ENCODE measurements at places on chromosomes 16 and 17.

GRCh38 chr17:79537061-79537460, 73.8 kb downstream of the RBFOX3 start:
- no peak for DNase-seq

- DNase-seq: no peak
Observed at GRCh38 chr17:34219405-34219804, 35.7 kb upstream of the CCL2 start.

GRCh38 chr16:67283039-67283825, 3.9 kb downstream of the PLEKHG4 start:
- DNase-seq: no peak

GRCh38 chr17:869567-870525, 87.7 kb downstream of the MRM3 start:
- DNase-seq: no peak

DNA sequence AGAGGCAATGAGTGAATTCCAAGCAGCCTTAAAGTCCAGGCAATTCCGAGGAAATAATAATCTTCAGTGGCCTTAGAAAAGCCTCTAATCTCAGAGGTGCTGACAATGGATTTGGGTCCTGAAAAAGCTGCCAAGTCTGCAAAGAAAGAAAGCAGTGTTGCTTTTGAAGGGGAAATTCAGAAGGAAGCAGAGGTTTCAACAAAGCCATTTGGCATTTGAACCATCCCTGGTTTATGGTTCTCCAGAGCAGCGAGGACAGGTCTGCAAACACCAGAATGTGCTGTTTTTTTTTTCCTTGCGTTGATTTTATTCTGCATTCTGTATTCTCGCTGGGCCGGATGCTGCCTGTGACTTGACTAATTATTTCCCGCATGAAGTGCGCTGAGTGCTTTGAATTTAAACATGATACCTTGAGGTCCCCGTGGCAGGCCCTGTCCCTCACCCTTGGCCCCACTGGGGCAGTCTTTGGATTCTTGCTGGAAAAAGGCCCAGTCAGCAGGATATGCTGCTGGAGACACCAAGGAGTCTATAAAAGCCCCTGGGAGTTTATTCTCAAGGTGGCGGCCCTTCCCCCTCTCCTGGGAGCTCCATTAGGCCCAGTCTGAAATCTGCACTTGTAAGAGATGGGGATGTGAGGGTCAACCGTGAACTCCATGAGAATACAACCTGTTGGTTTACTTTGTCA, 338.3 kb downstream of the HAPSTR1 start:
- no peak for DNase-seq

GRCh38 chr17:80129006-80129565, 17.8 kb downstream of the EIF4A3 start:
- DNase-seq: no peak

DNA sequence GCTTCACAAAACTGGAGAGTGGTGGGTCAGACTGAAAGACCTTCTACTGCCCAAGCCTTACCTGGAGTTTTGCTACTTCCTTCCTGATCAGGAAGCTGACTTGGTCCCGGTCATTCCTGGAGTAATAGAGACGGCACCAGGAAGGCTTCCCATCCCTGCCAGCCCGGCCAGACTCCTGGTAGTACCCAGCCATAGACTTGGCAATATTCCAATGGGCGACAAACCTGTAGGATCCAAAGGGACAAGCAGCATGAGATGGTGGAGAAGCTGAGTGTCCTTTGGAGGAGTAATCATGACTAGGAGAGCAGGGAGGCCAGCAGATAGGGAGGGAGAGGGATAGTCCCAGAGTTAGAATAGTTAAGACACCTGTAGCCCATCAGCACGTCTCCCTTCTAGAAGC, 8.7 kb downstream of the RECQL5 start:
- DNase-seq: no peak

- no peak for DNase-seq
Observed at GRCh38 chr16:28623172-28623711, 13.4 kb upstream of the SULT1A1 start.

DNA sequence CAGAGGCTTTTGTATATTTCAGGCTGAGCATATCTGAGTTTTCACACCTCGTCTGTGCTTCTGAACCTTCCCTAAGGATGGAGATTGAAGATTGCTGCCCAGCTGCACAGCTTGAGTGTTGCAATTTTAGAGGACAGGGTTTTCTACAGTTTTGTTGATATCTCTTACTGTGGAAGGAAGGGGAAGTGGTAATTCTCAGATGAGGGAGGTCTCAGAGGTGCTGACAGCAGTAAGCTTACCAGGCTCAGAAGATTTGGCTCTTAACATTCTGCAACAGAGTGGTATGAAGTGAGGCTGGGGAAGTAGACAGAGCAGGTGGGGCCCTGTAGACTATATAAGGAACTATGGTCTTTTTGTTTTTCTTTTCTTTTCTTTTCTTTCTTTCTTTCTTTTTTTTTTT, 45.8 kb upstream of the ARHGAP17 start:
- no peak for DNase-seq

DNA sequence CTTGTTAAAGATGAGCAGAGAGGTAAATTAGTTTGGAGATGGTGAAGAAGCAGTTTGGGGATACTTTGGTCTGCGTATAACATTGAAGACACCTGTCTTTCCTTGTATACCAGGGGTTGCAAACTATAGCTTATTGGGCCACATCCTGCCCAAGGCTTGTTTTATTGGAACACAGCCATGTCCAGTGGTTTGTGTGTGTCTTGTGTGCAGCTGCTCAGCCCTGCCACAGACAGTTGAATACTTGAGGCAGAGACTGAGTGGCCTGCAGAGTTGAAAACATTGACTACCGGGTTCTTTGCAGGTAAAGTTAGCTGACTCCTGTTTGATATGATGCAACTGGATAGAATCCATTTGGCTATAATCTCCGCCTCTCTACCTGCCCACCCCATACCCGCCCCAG, 224.4 kb downstream of the PRKCA start:
- no peak for DNase-seq

DNA sequence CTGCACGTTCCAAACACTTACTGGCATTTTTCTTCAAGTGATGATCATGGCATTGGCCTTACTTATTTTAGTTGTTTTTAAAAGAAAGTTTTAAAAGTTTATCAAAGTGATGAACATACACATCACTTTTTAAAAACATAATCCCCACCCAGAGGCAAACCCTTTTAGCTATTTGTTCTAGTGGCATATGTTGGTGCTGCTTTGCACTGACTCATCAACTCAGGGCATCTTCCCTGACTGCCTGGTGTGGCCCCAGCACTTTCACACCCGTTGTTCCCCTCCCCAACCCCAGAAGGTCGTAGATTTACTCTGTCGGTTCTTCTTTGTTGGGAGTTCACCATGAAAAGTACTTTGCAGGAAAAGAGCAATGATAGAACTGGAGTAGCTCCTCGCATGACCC, 161.3 kb downstream of the RPTOR start:
- no peak for DNase-seq

- DNase-seq: no peak
Observed at GRCh38 chr17:79997011-79997660, 38.5 kb downstream of the TBC1D16 start.

DNA sequence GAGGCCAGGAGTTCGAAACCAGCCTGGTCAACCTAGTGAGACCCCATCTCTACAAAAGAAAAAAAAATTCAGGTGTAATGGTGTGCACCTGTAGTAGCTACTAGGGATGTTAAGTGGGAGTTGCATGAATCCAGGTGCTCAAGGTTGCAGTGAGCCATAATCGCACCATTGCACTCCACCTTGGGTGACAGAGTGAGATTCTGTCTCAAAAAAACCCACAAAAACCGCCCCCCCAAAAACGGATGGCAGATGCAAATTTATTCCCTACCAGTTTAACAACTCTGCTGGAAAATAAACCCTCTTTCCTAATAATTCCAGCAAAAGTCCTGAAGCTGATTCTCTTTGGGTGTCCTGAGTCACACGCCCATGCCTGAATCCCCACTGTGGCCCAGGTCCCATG, 140.3 kb downstream of the PRKCB start:
- DNase-seq: no peak

GRCh38 chr17:47225911-47226688, 17.0 kb downstream of the MYL4 start:
- no peak for DNase-seq

- no peak for DNase-seq
Observed at GRCh38 chr16:1102333-1102700, 6.3 kb upstream of the C1QTNF8 start.

DNA sequence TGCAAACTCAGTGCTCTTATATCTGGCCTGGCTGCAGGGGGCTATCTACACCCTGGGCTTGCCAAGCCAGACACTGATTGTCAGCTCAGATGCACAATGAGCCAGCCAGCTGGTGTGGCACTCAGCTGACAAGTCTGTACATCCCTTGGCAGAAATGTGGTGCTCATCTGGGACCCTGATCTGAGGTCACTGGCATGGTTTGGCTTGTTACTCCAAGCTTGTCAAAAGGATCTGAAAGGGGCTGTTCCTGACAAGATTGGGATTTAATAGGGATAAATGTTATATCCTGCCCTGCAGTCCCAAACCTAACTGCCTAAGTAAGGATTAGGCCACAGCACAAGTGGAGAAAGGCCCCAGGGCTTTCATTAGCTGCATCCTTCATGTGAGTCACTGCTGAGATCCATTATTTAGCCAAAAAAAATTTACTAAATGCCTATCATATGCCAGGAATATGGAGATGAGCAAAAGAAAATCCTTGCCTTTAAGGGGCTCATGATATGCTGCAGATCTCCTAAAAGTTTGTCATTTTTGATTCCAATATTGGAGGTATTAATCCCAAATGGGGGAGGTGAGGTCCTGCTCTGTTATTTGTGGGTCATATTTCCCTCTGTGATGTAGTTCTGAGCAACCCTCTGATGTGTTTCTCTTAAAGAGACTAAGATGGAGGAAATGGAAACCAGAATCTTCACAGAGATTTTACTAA, 6.3 kb downstream of the SLC6A2 start:
- no peak for DNase-seq

DNA sequence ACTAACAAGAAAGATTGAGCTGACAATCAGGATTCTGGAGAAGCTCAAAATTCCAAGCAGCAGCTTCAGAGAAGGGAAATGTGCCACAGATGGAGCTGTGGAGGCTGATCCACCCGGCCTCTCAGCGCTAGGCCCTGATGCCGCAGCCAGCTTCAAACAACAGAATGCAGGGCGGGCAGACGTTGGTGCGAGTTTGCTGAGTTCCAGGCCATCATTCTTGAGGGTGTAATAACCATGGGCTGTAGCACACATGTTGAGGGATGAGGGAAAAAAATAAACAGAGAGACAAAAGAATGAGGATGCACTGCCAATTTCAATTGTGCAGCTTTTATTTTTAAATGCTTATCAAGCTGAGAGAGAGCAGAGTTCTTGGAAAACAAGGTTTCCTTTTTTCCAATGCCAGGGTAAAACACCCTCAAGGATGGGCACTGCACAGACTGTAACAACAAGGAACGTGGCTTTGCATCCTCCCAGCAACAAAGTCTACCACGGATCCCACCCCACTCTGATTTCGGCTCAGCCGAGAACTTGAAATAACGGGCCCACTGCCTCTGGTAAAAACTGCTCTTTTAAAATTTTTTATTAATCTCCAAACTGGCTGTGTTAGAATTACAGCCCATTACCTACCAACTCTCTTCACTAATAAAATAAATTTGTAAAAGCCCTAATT, 90.2 kb downstream of the SMG6 start:
- no peak for DNase-seq

DNA sequence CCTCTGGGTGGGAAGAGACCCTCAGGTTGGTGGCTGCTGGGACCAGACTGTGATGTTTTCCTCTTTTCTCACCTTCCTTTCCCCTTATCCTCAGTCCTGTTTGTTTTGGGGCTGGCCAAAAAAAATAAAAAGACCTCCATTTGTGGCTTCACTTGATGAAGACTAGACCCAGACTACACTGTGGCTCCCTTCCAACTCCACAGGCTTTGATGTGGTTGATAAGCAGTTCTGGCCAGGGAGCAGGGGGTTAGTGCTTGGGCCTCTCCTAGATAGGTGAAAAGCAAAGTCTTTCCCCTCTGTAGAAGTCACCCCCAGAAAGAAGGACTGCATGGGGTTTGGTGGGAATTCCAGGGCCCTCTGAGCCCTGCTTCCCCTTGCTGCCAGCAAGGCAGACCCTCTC, 11.2 kb upstream of the ADAM11 start:
- DNase-seq: no peak

- DNase-seq: no peak
Observed at GRCh38 chr16:70381604-70382342, 35.1 kb downstream of the DDX19A start.

GRCh38 chr17:67911059-67911782, 85.0 kb downstream of the C17orf58 start:
- DNase-seq: no peak

- DNase-seq: no peak
Observed at GRCh38 chr17:50931144-50931908, 65.2 kb upstream of the TOB1 start.

GRCh38 chr16:522320-523096, 5.0 kb upstream of the CAPN15 start:
- no peak for DNase-seq

GRCh38 chr17:35449371-35449931, 885 bp upstream of the SLFN13 start:
- DNase-seq: no peak

- DNase-seq: no peak
Observed at GRCh38 chr17:60387666-60388065, 4.3 kb downstream of the USP32 start.

GRCh38 chr17:58165981-58166380, 801 bp upstream of the OR4D2 start:
- DNase-seq: no peak

DNA sequence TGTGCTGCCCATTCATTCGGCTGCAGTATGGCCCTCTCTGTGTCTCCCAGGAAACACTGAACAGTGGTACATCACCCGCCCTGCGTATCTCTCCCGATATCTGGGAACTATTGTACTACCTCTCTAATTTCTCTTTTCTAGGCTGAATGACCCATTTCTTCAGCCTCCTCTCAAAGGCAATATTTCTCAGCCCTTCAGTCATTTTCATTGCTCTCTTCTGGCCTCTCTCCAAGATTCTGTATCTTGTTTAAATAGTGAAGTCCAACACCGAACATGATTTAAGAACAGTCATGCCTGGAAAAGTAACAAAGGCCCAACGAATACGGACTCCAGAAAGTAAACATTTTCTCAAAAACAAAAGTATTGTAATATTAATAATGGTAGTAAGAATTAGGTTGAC, 220.1 kb downstream of the ZFHX3 start:
- no peak for DNase-seq

DNA sequence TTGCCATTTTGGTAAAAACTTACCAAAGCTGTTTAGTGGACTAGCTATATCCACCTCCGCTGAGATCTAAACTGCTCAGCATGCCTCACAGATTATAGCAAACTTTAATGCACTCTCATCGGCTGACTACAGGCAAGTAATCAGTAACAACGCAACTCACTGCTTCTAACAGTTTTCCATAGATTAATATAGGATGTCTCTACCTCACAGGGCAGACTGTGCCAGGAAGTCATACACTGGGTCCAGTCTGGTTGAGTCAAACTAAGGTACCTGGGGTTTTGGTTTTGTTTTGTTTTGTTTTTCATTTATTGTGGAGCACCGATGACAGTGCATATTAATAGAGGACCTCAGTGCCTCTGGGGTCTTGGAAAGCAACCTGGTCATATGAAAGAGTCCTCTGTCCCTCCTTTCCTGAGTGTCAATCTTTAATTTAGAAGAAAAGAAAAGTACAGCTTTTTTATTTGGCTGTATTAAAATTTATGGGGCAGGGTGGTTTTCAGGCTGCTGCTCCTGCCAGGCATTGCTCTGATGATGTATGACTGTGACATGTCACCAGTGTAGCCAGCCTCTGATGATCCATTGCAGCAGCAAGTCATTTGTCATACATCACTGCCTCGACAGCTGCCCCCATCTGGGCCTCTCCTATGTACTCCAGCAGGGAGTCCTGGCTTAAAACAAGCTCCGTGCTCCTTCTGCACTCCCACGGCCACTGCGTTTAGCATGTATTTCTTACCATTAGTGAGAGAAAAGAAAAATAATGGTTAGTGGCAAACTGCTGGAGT, 854.1 kb downstream of the KCNJ2 start:
- DNase-seq: no peak

All from HS-27A (cell line).